ENCODE measurements at places on chromosomes 3 and 15.

- DNase-seq: peak; percentile 73
Measured at GRCh38 chr15:66707310-66708082, 5.5 kb downstream of the SMAD6 start.

GRCh38 chr3:50639055-50639494 lies 22.1 kb downstream of the MAPKAPK3 start:
- DNase-seq: peak; percentile 50

GRCh38 chr3:25945836-25946235 lies 155.9 kb downstream of the OXSM start:
- no peak for DNase-seq

GRCh38 chr3:31571325-31571724 lies 38.6 kb downstream of the STT3B start:
- DNase-seq: no peak

- DNase-seq: no peak
Measured at GRCh38 chr3:64294771-64295170, 69.5 kb upstream of the PRICKLE2 start.
